Skin of body (tissue), 3 donors: ENCODE measurements at places on chromosomes 7 and 10. TPM values are rescaled to one million over a fixed set of nuclear protein-coding genes. Genes with fewer than 3 reads are reported as not detected.

NDUFB8 gene
- 111 TPM for total RNA-seq

SPDYE5 gene
- not detected for total RNA-seq

- DNase-seq: no peak
Observed at GRCh38 chr10:112136486-112137153, 46.9 kb downstream of the GPAM start.

SLIT1 gene
- total RNA-seq: 0.59 TPM

DNA sequence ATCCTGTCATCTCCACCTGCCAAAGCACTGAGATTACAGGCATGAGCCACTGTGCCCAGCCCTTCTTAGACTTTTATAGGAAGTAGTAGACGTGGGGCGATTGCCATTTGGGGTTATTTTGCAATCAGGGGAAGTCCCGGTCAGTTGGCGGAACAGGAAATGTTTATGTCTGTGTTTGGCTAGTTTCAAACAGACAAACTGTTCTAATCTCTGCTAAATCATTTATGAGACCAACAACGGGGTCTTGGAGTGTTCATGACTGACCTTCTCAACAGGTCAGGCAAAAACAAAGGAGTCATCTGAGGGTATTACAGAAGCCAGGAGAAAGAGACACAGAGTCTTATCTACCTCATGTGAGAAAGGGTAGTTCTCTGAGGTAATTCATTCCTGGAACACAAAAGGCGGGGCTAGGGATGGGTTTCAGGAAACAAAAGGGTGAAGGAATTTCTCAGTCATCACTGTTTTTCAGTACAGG, 6.6 kb upstream of the TPK1 start:
- no peak for DNase-seq

TBC1D12 gene
- total RNA-seq: 23.5 TPM

FAM13C gene
- 16.8 TPM for total RNA-seq

DNA sequence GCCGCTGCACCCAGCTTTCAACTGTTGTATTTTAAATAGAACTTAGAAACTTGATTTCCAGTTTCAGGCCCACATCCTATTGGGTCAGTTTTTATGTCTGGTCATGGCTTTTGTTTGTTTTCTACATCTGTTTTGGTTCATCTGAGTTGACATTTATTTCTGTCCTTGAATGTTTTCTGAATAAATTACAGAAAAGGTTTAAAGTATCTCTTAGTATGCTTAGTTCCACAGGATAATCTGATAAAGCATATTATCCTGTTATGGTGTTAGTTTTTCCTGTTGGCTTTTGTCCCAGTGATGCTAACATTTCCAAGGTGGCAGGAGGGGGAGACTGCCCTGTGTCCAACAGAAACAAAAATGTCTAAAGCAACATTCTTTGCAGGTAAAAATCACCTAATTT, 733.2 kb downstream of the INHBA start:
- no peak for DNase-seq

GRCh38 chr7:103106005-103106702, 31.2 kb downstream of the ARMC10 start:
- DNase-seq: no peak

DNA sequence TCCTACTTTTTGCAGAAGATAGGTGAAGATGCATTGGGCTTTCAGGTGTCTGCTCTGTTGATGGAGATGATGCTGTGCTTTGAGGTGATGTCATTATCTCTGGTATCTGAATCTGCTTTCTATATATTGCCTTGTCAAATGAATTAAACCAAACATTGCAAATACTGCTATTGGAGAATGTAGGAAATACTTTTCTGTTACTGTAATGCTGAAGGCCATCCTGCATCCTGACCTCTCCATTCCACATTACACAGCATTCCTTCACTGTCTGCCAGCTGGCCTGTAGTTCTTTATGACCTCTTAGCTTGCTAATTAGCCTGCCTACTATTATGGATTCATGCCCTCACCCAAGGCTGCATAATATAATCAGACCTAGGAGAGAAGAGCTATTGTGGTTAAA, 73.2 kb downstream of the VCL start:
- DNase-seq: no peak
